SK-N-SH (cell line): ENCODE measurements at places on chromosomes 5 and 9. TPM values are rescaled to one million over a fixed set of nuclear protein-coding genes. Genes with fewer than 3 reads are reported as not detected.

The AIF1L gene
- polyA plus RNA-seq, result 0.26 and 0.50 TPM in 2 replicates

The INSL4 gene
- not detected in 2 replicates for polyA plus RNA-seq

DNA sequence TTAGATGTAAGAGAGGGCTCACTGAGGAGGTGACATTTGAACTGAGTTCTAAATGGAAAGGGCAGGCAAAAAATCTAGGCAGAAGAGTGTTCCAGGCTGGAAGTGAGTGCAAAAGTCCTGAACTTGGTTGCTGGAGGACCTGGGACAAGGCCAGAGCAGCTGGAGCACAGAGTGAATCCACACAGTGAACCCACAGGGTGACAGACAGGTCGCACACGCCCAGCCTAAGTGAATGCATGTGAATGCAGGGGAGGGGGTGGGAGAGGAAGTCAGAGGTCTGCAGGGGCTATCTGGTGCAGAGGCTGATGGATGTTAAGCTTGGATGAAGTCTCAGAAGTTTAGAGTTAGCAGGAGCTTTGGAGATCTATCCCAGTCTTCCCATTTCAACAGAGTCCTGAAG lies 556 bp upstream of the TTF1 start:
- DNase-seq, result no peak

- no peak for DNase-seq
Observed at GRCh38 chr5:156330141-156330870, 3.3 kb downstream of the SGCD start.

GRCh38 chr9:88694625-88695024 lies 159.6 kb downstream of the NXNL2 start:
- DNase-seq, result no peak

DNA sequence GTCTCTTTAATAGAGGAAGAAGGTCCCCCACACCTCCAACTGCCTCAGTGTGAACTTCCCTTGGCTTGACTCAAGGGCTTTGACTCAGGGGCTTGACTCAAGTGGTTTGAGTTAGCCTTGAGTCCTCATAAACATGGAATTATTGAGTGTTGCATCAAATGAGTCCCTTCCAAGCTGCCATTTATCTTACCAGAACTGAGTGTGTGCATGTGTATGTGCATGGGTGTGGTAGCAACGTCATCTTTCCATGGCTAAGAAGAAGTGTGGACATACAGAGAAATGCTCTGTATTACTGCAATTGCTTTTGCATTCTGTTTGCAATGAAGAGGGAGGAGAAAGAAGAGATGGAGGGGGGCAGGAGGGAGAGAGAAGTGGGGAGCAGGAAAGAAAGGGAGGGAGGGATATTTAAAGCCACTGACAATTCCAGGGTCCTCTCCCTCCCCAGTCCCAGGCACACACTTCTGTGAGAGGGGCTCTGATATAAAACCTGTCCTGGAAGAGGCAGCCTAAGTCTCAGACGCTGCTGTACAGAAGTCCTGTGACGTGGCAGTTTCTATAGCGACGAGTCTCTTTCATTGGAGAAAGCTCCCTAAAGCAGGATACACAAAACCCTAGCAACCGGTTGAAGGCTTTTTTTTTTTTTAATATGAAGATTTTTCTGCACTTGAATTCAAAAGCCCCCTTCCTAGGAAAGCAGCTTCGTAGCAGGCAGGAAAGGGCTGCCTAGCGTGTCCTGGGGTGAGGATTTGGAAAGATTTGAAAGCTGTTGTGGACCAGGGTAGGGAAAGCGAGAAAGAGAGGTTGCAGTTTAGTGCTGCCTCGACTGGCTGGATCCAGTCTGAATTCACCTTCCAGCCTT lies 93.3 kb upstream of the MAP1B start:
- DNase-seq, result no peak
